ENCODE measurements at places on chromosomes 7 and 10.

- no peak for DNase-seq
These were observed 9.6 kb upstream of the AGR3 start for GRCh38 chr7:16891338-16891737.

- no peak for DNase-seq
These were observed 5.8 kb upstream of the AEBP1 start for GRCh38 chr7:44098092-44099068.

DNA sequence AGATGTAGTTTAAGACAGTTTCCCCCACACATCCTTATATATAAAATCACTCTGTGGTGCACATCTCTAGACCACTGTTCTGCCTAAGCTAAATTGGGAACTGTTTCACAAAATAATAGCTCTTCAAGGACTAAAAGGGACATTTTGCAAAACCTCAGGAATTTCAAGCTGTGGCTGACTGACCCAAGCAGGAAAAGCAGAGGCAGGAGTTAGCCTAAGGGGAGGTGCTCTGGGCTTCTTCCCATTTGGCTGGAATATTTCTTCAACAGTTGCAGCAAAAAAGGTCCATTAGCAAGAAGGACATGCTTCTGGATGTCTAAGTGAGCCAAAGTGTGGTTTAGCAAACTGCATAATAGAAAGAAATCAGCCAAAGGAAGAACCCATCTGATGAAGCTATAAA is 551.2 kb upstream of the ANKRD30A start:
- no peak for DNase-seq

DNA sequence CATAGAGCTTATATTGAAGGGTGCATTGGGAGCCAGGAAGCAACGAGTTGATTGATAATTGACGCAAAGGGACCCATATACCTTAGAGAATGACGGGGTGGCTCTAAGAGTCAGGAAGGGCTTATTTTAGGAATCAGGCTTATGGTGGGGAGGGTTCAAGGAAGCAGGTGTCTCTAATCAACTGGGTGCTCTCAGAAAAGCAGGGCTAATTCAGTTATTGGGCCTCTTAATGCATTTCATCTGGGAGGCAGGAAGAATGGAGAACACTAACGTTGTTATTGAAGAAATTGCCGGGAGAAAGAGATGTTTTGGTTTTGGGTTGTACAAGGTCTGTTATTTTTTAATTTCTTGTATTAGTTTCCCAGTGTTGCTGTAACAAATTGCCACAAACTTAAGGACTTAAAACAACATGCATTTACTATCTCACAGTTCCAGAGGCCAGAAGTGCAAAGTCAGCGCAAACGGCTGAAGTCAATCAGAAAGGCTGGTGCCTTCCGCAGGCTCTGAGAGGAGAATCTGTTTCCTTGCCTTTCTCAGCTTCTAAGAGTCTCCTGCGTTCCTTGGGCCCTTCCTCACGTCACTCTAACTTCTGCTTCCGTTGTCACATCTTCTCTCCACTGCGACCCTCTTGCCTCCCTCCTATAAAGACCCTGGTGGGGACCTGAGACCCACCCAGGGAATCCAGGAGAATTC is 328.4 kb upstream of the C7orf33 start:
- DNase-seq, result no peak

All from activated CD4-positive, alpha-beta memory T cell treated with anti-CD3 and anti-CD28 coated beads, Interleukin-2, amount 10 ng/mL, durations not matched to agents 7 days and 5 days (primary cell).